T-helper 22 cell (primary cell): ENCODE measurements at places on chromosomes 13 and 19.

DNA sequence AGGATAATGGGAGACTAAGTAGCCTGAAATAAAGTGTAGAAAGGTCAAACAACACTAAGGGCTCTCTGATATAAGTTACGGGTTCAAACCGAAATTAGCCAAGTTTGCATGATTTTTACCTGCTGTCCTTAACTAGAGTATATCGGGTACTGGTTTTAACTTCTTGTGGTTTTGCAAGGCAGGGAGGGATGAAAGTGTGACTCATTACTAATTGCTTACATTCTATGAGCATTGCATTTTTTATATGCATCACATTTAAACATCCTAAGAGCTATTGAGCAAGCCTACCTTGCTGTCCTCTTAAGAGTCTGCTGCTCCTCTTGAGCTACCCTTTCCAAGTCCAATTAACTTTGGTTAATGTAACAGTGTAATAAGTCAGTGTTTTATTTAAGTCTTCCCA, 415.4 kb downstream of the SLITRK5 start:
- DNase-seq: no peak

GRCh38 chr13:42170029-42170428, 101.9 kb upstream of the AKAP11 start:
- no peak for DNase-seq

- DNase-seq: no peak
Measured at GRCh38 chr19:21468791-21469190, 36.6 kb upstream of the ZNF429 start.

GRCh38 chr19:29965492-29965891, 23.5 kb downstream of the URI1 start:
- DNase-seq: no peak

DNA sequence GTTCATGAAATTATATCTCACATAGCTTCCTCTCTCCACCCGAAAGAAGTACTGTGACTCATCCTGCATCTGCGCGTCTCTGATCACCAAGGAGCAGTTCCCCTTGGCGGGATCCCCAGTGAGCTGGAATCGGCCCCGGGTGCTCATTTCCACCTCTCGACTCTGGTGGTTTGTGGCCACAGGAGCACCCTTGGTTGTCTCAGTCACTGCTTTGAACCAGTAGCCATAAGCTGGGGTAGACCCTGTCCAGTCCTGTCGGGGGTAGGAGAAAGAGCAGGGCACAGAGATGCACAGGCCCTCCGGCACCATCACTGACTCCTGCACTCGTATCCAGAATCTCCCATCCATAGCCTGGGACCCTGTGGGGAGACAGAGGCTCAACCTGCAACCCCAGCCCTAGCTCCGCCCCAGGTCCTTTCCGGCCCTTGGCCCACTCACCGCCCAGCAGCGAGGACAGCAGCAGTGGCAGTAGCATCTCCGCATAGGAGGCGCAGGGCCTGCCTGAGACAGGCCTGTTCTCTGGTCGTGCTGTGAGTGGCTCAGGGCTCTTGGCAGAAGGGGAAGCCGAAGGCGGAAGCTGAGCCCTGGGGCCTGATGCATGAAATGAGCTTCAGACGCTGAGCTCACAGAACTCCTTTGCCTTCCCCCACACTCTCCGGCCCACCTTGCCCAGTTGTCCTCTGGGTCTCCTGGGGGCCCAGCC, at the start of gene SIGLEC10:
TSS of gene SIGLEC10 (minus strand) at position 536 of the 703 bp plus-strand sequence. CDS start at position 475, 61 bp downstream.
- no peak for DNase-seq

DNA sequence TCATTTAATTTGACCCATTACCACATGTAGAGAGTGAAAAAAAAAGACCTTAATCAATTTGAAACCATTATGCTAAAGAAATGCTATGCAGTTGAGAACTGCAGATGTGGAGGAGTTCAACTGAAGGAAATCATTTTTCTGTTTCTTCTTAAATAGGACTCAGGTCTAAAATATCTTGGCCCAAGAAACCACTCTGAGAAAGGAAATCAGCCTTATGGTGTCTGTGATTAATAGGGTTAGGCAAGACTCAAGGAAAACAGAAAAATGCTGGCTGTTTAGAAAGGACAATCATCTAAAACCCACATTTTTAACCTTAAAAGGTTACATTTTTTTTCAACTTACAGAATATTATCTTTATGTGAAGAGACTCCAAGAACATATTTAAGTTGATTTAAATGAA, 1.9 kb upstream of the SLITRK1 start:
- DNase-seq: no peak

- no peak for DNase-seq
Measured at GRCh38 chr19:3716147-3716668, 8.0 kb downstream of the TJP3 start.

DNA sequence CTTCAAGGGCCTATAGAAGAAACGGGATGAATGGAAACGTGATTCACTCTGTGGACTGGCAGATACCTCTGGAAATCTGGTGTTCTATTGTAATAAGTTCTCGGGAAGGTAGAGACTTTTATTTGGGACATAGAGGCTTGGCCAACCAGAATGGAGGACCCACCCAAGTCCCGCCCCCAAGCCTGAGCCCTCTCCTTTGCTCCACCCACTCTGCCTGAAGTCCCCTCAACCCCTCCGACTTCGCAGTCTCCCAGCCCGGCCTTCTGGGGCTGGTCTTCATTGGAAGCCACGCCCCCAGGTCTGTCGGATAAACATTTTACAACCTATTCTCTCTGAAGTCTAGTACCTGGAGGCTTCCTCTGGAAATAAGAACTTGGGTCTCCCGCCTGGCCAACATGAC, 16.9 kb downstream of the FBXL12 start:
- no peak for DNase-seq

GRCh38 chr19:40614622-40615411, 13.6 kb downstream of the LTBP4 start:
- DNase-seq: peak; percentile 77

DNA sequence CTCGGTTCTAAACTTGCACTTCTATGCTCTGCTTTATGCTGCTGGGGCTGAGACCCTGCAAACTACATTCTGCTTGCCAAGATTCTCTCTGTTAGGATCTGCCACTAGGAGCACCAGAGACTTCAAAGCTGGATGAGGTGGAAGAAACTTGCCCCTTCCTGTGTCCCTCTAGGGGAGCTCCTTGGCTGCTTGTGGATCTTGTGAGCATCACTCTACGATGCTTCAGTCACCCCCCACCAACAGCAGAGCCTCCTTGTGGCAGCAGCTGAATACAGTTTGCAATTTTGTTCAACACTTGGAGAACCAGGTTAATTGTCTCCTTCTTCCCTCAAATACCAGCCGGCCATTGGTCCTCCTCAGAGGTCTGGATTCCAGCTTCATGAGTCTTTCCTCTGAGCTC, 310.6 kb downstream of the FGF14 start:
- DNase-seq: no peak

GRCh38 chr13:112575675-112576074, 12.3 kb downstream of the TUBGCP3 start:
- DNase-seq: no peak

GRCh38 chr13:97231118-97231828, 9.1 kb downstream of the MBNL2 start:
- no peak for DNase-seq

DNA sequence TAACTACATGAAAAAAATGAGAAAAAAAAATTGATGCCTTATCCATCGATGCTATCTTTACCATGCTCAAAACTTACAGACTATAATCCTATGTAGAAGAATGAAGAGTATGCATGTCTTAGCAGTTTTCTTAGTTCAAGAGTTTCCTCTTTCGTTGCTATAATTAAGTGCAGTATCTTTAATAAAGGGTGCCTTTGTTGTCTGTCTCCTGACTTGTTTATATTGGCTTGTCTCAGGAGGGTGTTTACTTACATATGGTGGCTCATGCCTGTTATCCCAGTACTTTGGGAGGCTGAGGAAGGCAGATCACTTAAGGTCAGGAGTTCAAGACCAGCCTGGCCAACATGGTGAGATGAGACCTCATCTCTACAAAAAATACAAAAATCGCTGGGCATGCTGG, 44.3 kb downstream of the MTMR6 start:
- no peak for DNase-seq

DNA sequence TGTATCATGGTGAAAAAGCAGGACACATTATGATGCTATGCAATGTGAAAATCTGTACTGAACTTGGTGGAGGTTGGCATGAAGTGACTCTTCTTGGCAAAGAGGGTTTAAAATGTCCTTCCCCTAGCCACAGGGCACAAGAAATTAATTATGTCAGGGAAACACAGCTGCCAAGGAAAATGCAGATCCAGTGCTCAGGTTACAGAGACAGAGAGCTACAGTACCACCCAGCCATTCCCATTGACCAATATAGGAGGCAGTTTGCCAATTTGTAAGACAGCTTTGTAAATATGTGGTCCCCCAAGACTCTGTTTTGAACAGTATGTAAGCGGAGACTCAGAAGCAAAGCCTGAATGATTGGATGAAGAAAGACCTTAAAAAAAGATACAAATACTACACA, 69.4 kb upstream of the KLF12 start:
- no peak for DNase-seq

GRCh38 chr13:27194895-27195764, 23.5 kb upstream of the USP12 start:
- DNase-seq: no peak

GRCh38 chr19:47445937-47446402, 25.7 kb downstream of the SLC8A2 start:
- DNase-seq: peak; percentile 46

- DNase-seq: no peak
Measured at GRCh38 chr19:33175886-33176669, 18.1 kb upstream of the LRP3 start.

GRCh38 chr13:73018336-73018735, 40.5 kb upstream of the KLF5 start:
- DNase-seq: no peak

DNA sequence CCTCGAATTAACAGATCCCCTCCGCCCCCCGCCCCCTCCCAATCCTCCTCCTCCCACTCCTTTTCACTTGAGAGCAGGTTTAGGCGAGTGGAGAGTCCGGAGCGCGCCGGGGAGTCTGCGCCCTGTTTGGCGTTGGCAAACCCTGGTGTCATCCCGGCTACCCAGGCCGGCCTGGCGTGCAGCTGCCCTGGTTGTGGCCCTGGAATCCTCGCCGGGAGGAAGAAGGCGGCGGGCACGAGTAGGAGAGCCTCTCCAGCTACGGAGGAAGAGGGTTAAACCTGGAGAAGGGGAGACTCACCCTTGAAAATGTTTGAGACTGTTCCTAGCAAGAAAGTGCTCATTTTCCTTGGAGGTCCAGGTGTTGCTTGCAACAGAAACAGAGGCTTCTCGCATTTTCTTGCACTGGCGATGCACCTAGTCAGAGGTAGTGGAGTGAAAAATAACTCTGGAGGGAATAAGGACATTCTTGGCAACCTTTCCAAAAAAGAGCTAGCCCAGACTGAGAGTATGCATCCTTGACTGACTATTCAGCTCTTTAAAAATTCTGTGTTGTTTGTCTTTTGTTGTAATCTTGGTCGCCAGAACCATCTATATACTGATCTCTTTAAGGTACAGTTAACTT, 1.3 kb upstream of the SOX21 start:
- DNase-seq: no peak

GRCh38 chr19:36136964-36137686, 2.7 kb upstream of the CAPNS1 start:
- no peak for DNase-seq

DNA sequence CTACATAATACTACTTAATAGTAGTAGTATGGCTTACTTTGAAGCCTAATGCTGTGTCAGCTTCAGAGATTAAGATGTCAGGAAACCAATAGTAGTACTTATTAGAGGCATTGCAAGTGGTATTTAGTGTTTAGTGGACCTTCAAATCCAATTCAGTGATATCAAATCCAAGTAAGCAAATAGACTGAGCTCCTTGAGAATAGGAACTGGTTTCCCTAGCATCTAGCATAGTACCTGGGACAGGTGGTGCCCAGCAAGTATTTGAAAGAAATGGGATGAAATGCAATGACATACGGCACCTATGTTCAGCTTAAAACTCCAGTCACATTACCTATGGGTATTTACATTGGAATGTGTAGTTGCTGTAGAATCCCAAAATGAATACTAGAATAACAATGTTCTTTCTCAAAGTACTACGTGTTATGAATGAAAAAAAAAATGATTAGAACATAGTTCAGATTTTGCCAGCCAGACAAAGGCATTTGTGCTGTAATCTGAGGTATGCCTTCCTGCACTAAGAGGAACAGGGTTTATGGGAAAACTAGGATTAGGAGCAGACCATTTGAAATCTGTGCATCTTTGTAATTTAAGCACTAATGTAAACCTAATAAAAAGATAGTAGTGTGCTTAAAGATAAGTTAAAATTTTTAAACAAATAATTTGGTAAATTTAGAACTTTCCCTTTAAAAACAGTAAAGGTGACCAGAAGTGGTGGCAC, 17.1 kb downstream of the LSM14A start:
- no peak for DNase-seq

GRCh38 chr19:56222901-56223300, 20.8 kb downstream of the ZSCAN5C start:
- no peak for DNase-seq

DNA sequence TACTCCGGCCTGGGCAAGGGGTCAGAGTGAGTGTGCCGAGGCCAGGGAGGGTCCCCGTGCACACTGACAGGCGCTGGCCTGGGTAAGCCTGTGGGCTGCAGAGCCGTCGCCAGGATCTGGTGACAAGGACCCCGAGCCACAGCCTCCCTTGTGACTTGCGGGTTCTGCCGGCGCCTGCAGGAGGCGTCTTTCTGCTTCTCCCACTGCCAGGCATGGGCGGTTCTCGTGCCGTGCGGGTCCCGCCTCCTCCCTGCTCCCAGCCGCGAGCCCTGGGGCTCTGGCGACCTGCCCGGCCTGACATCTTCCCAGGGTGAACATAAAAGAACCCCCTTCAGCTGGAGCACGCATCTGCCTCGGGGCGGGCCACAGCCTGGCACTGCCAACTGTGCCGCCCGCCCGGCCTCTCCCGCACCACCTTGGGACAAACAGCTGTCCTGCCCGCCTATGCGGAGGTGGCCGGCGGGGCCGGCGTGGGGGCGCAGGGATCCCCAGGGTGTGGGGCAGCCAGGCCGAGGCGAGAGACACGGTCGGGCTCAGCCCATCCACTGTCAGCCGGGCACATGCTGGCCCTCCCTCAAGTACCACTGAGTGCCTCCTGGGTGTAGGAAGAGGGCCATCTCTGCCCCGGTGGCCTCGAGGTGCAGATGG, 1.5 kb upstream of the HCN2 start:
- DNase-seq: peak; percentile 32

- DNase-seq: no peak
Measured at GRCh38 chr19:7927605-7928333, 1.8 kb upstream of the CTXN1 start.

DNA sequence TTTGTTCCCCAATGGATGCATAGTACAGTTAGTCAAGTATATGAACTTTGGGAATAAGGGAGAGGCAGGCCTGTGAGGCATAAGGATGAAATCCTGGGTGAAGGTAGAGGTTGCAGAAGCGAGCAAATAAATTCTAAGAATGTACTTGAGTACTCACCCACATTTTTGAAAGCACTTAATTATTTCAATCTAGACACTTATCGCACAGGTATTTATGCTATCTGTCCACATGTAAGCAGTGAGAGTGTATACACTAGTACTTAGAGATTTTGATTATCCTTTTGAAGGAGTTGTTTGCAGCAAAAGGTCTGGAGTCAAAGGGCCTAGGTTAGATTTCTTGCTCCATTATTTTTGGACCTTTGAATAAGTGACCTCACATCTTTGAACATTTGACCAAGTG, 77.7 kb downstream of the LMO7 start:
- DNase-seq: no peak

- no peak for DNase-seq
Measured at GRCh38 chr13:24207841-24208667, 47.5 kb downstream of the SPATA13 start.
